ENCODE measurements at places on chromosomes 11 and 22. TPM values are rescaled to one million over a fixed set of nuclear protein-coding genes. Genes with fewer than 3 reads are reported as not detected.

The POU2AF2 gene
- not detected for total RNA-seq

The IGF2 gene
- not detected for total RNA-seq

DNA sequence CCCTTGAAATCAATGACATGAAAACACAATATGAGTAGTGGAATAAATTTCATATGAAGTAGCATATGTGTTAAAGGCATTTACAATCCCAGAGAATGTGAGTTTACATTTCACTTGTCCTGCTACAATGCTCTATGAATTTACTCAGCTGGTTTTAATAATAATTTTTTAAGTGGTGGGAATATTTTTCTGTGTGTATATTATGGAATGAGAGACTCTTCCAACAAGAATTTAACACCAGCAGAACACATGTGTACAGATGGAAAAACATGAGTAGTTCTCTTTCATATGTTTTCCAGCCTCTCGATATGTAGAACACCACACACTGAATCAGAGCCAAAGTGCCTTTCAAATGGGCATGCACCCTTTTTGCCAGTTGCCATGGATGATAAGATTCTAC is 170.4 kb downstream of the MAML2 start:
- DNase-seq = no peak

DNA sequence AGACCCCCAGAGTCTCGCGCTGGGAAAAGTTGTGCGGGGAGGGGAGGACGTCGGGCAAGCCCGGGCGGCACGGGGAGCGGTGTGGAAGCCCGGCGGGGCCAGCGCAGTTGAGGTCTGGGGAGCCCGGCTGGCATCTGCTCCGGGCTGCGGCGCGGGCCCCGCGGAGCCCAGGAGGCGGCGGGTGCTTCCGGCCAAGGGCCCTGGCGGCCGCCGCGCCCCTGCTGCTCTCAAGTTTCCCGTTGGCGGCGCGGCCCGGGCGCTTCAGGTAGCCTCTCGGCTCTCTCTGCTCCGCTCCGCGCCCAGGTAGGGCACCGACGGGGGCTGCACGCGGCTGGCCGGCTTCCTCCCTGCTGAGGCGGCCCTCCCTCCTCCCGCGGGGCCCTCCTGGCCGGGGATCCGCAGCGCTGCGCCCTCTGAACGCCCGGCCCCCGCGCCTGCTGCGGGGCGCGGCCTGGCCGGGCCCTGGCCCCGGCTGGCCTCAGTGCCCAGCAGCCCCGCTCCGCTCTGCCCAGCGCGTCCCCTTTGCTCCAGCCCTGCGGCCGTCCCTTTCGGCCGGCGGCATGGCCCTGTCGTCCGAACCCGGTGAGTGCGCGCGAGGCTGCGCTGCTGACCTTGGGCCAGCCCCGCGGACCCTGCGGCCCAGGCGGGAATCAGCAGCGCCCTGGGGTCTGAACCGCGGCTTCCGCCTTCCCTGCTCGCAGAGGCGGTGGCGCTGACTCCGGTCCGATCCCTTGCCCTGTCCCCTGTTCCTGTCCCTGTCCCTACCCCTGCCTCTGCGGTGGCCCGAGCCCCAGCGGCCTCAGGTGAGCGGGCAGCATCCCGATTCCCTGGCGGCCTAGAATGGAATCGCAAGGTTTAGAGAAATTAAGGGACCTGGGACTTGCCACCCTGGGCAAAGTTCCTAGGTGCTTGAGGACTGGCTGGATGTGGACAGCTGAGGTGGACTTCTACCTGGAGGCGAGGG is 4.3 kb upstream of the AMPD3 start:
- peak; percentile 74 for DNase-seq

GRCh38 chr11:117465236-117465997 is 137.8 kb downstream of the CEP164 start:
- no peak for DNase-seq

Data from activated naive CD8-positive, alpha-beta T cell treated with anti-CD3 and anti-CD28 coated beads, Interleukin-2, amount 10 ng/mL, durations not matched to agents 7 days and 5 days (primary cell).